H1 (cell line): ENCODE measurements at places on chromosomes 1 and 21. TPM values are rescaled to one million over a fixed set of nuclear protein-coding genes. Genes with fewer than 3 reads are reported as not detected.

GRCh38 chr1:153617663-153618062 lies 1.5 kb upstream of the S100A14 start:
- no peaks in the 10 kb centered on the region; the same call in 1 of the 2 replicates for H3K36me3 ChIP-seq
- peak; percentile 89 for DNase-seq
- H3K4me3 ChIP-seq = no peak overlapping the region
- H3K27ac ChIP-seq = no peak overlapping the region
- H3K4me1 ChIP-seq = peaks cover 2% of the 10 kb centered on the region

GRCh38 chr1:178037510-178038253 lies 56.2 kb upstream of the RASAL2 start:
- H3K27me3 ChIP-seq = no peaks in the 10 kb centered on the region
- H3K36me3 ChIP-seq = no peaks in the 10 kb centered on the region
- peak overlapping the region; percentile 59 for H3K4me3 ChIP-seq
- H3K4me1 ChIP-seq = no peaks in the 10 kb centered on the region; the same call in 1 of the 2 replicates
- H3K27ac ChIP-seq = no peak overlapping the region

DNA sequence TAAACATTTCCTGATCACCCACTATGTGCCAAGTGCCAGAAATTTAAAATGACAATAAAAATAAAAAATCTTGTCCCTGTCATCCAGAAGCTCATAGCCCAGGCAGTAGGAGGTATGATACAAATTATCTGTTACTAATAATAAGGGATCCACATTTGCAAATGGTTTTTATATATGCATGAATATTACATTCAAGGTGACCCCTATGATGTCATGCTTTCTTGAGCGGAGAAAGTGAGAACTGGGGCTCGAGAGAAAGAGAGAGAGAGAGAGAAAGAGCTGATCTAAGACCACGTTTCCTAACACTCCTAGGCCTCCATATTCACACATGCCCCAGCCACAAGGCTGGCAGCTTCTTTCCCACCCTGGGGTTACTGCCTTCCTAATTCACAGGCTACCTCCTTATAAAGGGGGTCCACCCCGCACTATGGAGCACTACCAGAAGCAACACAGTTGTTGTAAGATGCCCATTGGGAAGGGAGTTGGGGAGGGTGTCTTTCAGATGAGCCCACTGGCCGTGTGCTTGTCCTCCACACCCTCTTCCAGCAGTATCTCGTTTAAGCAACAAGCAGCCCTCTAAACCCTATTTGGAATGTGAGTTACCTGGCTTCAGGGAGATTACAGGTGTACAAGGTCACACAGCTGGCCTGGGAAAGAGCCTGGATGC lies 28.8 kb upstream of the LRRN2 start:
- H3K27me3 ChIP-seq = peaks cover 48% of the 10 kb centered on the region
- H3K4me1 ChIP-seq = peaks cover 27% of the 10 kb centered on the region
- DNase-seq = no peak

DNA sequence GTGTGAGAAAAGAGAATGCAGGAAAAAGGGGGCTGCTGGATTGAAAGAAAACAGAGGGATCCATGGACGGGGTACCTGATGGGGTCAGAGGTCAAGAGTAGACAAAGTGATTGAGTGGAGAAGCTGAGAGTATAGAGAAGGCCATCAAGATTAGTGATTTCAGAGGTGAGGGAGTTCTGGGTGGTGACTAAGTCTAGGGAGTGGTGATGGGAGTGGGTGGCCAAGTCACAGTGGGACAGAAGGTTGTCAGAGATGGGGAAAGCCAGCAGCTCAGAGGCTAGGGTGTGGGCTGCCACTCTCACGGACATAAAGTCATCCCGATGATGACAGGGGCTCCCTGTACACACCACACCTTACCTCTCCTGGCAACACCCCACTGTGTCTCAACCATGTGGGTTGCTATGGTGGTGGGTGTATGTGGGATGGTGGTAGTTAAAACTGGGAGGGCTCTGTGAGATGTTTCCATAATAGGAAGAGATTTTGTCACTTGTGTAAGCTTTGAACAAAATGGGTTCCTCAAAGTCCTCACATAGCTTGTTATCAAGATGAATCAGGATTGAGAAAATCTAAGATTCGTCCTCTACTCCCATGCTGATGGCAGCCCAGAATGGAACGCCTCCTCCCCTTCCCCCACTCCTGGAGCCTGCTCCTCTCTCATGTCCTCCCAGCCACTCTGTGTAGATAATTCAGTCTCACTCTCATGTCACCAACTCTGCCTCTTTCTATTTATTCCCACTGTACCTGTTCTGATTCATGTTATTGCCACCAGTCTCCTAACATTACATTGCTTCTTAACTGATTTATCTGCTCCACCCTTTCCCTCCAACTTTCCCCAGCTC lies 20.3 kb upstream of the CSF1 start:
- DNase-seq = no peak
- H3K36me3 ChIP-seq = no peaks in the 10 kb centered on the region
- no peaks in the 10 kb centered on the region for H3K27me3 ChIP-seq
- H3K4me3 ChIP-seq = no peak overlapping the region
- no peak overlapping the region for H3K27ac ChIP-seq
- peaks cover 3% of the 10 kb centered on the region; the same call in 1 of the 2 replicates for H3K4me1 ChIP-seq

DNA sequence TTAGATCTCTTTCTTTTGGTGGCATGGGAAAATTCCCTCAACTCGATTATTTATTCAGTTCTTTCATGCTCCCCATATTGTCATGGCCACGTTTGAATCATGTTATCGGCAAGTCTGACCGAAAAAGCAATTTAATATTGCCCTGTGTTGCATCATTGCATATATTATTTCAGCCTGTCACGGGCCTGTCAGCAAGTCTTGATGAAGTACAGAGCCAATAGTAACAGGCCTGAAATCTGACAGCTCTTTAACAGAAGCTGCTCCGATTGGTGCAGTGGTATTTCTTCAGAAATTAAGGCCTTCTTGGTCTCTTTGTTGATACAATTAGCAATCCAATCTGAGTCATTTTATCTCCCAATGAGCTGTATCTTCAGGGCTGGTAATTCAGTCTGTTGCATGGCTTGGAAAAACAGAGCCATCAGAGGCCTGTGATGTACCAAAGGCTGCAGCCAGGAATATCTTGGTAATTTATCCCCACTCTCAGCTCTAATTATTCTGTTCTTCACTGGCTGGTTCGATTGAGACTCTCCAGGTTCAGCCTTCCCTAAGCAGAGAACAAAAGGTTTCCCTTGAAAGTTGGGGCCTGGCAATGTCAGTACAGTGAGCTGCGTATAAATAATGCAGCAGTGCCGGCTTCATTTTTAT lies 149.5 kb downstream of the FGGY start:
- no peak for DNase-seq
- no peak overlapping the region for H3K27ac ChIP-seq
- no peaks in the 10 kb centered on the region for H3K27me3 ChIP-seq
- no peaks in the 10 kb centered on the region for H3K36me3 ChIP-seq
- H3K4me1 ChIP-seq = no peaks in the 10 kb centered on the region; the same call in 1 of the 2 replicates

- H3K27ac ChIP-seq = no peak overlapping the region
- H3K36me3 ChIP-seq = no peaks in the 10 kb centered on the region
- DNase-seq = no peak
- H3K4me1 ChIP-seq = no peaks in the 10 kb centered on the region
Observed at GRCh38 chr1:219325368-219325742, 151.7 kb downstream of the LYPLAL1 start.

GRCh38 chr1:228781161-228781808 lies 46.0 kb downstream of the RHOU start:
- H3K4me3 ChIP-seq = no peak overlapping the region
- H3K36me3 ChIP-seq = no peaks in the 10 kb centered on the region
- H3K27ac ChIP-seq = no peak overlapping the region
- DNase-seq = no peak
- H3K27me3 ChIP-seq = no peaks in the 10 kb centered on the region; the same call in 1 of the 2 replicates

GRCh38 chr1:78447086-78447485 lies 43.7 kb upstream of the PTGFR start:
- H3K27me3 ChIP-seq = no peaks in the 10 kb centered on the region
- H3K4me1 ChIP-seq = no peaks in the 10 kb centered on the region

DNA sequence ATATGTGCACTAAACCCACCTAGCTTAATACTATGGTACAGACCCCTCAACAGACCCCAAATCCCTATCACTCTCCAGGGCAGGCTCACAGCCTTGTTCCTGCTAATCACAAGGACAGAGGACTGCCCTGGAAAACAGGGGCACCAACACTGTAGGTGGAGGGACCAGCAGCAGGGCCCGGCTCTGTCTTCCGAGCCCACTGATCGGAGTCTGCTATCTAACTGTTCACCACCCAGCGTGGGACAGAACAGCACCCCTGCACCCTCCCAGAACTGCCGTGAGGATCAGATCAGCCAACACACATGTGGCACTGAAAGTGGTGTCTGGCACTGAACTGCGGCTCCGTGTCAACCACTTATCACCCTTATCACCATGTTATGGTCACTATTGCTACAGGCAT lies 6.2 kb downstream of the WDR4 start:
- peaks cover 75% of the 10 kb centered on the region for H3K36me3 ChIP-seq
- no peak for DNase-seq
- H3K27me3 ChIP-seq = no peaks in the 10 kb centered on the region
- H3K27ac ChIP-seq = no peak overlapping the region
- H3K4me1 ChIP-seq = peaks cover under 1% of the 10 kb centered on the region; the same call in 1 of the 2 replicates

- H3K4me3 ChIP-seq = no peak overlapping the region
- DNase-seq = no peak
- H3K4me1 ChIP-seq = peaks cover 5% of the 10 kb centered on the region; the same call in 1 of the 2 replicates
- H3K36me3 ChIP-seq = no peaks in the 10 kb centered on the region
Observed at GRCh38 chr1:12180315-12180714, 13.5 kb downstream of the TNFRSF1B start.

DNA sequence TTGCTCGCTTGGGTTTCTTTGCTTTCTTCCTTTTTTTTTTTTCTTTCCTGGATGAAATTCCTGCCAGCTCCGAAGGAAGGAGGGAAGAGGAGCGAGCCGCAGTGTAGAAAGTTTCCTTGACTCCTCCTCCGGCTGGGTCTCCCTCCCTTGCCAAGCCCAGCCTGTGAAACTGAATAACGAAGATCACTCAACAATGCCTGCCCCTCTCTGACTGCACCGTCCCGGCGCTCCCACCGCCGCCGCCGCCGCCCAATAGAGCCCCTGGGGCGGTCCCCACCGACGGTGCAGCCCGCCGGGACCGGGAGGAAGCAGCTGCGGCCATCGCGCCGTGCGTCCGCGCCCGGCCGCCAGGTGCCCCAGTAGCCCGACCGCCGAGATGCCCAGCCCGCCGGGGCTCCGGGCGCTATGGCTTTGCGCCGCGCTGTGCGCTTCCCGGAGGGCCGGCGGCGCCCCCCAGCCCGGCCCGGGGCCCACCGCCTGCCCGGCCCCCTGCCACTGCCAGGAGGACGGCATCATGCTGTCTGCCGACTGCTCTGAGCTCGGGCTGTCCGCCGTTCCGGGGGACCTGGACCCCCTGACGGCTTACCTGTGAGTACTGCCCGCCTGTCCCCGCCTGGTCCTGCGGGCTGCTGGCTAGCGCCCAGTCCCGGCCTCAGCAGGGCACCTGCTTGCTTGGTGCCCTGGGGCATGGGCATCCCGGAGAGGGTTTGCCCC lies at the start of gene LGR6:
Gene LGR6, plus strand, starts transcription at position 186 of the 714 bp plus-strand sequence. Its CDS starts 191 bp downstream, at position 377.
- H3K4me1 ChIP-seq = no peaks in the 10 kb centered on the region; the same call in 1 of the 2 replicates
- H3K27me3 ChIP-seq = peaks cover 31% of the 10 kb centered on the region
- H3K4me3 ChIP-seq = peak within 1 kb of the TSS; percentile 40
- peak; percentile 75 for DNase-seq
- H3K36me3 ChIP-seq = no peaks in the 10 kb centered on the region

DNA sequence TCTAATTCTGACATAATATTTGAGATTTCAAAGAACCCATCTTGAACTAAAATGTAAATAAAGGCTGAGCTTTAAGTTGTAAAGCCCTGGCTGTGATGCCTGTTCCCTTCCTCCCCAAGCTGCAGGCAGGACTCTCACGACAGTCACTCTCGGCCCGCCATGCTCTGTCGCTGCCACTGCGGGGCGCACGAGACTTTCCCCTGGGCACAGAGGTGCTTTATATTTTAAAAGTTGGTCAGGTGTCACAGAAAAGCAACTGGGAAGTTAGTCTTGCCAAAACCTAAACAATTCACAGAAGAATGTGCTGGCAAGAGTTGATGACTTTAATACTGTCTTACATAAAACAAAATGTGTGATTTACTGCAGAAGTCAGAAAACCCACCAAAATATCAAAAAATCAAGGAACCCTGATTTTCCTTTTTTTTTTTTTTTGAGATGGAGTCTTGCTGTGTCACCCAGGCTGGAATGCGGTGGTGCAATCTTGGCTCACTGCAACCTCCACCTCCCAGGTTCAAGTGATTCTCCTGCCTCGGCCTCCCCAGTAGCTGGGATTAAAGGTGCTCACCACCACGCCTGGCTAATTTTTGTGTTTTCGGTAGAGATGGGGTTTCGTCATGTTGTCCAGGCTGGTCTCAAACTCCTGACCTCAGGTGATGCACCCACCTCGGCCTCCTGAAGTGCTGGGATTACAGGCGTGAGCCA lies 10.7 kb downstream of the LRRC47 start:
- no peak for DNase-seq
- H3K36me3 ChIP-seq = peaks cover 30% of the 10 kb centered on the region
- peaks cover 7% of the 10 kb centered on the region for H3K4me1 ChIP-seq
- H3K4me3 ChIP-seq = no peak overlapping the region

DNA sequence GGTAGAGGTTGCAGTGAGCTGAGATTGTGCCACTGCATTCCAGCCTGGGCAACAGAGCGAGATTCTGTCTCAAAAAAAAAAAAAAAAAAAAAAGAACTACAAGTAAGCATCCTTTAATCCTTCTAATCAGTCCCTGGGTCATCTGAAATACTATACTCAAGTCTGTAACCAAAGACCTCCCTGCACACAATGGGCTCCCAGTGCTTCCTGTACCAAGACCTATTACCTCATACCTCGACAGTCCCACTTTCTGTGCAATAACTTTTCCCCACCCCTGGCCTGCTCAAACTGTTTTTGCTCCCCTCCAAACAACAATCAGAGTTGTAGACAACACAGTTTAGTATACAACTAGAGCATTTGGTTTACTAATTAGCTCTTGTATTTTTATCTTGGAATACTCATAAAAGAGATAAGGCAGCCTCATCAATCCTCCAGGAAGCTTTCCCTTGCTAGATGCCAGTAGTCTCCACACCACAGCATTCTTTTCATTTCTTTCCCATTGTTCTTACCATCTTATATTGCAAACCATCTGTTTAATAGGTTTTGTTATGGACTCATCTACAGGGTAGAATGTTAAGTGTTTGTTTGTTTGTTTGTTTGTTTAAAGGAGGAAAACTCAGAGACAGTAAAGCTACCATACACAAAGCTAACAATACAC lies 19.2 kb upstream of the RLF start:
- no peak overlapping the region for H3K4me3 ChIP-seq
- peaks cover 2% of the 10 kb centered on the region for H3K27me3 ChIP-seq
- no peak for DNase-seq
- no peak overlapping the region for H3K27ac ChIP-seq
- no peaks in the 10 kb centered on the region for H3K4me1 ChIP-seq

Gene FCER1G
- total RNA-seq = 0.86 TPM in 1 of 2 replicates, not detected in the other

Gene WNT3A
- 0.10 and 0.19 TPM in 2 replicates for total RNA-seq

Gene SOX13
- 173 and 180 TPM in 2 replicates for total RNA-seq

Gene LCE1E
- total RNA-seq = not detected in 2 replicates

Gene RGS16
- total RNA-seq = 8.1 and 9.8 TPM in 2 replicates

Gene CELA2A
- total RNA-seq = not detected in 2 replicates

Gene GUCA2A
- not detected in 2 replicates for total RNA-seq
